ENCODE measurements at places on chromosomes 12 and 14.

DNA sequence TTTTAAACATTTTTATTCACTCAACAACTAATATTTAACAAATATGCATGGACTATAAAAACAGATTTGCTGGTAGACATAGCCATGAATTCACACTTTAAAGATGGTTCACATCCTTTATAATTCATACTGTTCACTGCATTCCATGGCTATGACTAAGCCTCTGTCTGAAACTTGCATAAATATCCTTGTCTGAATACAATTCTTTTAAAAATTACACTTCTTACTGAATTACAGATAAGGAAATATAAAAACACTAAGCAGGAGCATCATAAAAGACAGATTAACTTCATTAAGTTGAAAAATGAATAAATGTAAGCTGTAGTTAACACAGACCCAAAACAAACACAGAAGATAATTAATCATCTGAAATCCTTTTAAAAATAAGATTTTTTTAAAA, 53.8 kb downstream of the GXYLT1 start:
- no peak for DNase-seq

- no peak for DNase-seq
Measured at GRCh38 chr12:95548056-95548538, 3.2 kb downstream of the USP44 start.

DNA sequence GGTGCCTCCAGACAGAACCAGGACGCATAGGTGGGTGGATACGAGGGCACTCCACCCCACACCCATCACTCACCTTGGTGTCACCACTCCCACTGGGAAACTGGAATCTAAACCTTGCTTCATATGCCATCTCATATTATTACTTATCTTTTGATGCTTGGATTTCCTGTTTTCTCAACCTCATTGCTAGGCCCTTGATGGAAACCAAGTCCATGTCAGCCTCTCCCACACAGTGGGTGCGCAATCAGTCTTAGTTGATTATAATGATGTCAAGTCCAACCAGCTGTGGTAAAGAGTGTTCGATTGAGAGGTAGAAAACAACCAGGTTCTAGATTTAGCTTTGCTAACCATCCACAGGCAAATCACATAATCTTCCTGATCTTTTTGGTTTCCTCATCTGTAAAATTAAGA, 584 bp upstream of the DDHD1 start:
- no peak for DNase-seq

- no peak for DNase-seq
Measured at GRCh38 chr14:66641861-66642635, 134.1 kb downstream of the GPHN start.

DNA sequence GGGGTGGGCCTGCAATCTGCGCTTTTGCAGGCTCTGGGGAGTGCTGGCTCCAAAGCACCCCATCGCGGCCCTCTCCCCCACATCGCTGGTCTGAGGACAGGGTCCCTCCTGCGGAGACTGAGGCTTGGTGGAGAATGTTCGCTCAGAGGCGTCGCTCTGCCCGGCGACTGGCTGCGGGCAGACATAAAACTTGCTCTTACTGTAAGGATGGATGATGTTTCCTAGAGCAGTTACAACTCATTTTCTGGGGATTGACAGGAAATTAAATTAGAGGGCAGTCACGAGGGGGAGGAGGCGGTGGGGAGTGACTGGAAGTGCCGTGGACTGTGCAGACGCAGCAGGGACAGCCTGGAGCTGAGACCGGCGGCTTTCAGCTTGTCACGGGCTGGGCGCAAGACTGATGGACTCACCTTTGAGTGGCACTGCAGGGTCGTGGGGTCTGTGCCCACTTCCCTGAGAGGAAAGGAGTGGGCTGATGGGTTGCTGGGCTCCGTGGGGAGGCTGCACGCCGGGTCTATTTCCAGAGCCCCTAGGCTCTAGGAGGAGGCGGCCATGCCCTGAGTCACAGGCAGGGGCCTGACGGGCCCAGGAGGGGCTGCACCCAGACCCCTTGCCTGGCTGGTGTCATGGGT, 32.8 kb downstream of the NOC4L start:
- no peak for DNase-seq

- no peak for DNase-seq
Measured at GRCh38 chr12:128111333-128111732, 155.6 kb upstream of the TMEM132C start.

DNA sequence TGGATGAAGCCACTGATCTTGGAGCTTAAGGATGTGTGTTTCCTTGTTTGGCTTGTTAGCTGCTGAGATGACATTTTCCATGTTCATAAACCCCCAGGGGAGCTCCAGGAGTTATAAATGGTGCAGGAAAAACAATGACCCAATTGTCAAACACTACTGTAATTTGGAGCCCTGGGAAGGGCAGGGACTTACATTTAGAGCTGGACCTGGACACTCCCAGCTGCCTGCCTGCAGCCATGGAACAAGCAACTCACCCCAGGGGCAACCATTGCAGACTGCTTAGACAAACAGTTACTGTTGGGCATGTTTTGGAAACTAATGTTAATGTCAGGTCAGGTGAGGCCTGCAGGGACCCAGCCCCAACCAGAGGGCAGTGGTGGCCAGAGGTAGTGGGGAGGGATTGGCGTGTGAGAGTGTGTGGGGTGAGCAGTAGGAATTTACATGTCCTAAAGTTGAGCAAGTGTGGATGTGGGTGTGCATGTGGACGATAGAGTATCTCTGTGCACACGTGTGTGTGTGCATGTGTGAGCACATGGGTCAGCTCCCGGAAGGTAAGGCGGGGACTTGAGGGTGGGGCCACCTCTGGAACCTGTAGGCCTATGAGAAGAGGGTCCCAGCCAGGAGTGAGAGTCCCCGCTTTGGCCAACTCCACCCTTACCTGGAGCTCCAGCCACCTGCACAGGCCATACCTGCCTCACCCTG, 86.4 kb upstream of the NOS1 start:
- no peak for DNase-seq

- DNase-seq, result no peak
Measured at GRCh38 chr14:52950410-52950897, 396 bp downstream of the FERMT2 start.

- DNase-seq, result no peak
Measured at GRCh38 chr12:119113496-119113986, 65.2 kb upstream of the HSPB8 start.

- no peak for DNase-seq
Measured at GRCh38 chr12:98740751-98741150, 95.7 kb downstream of the APAF1 start.

DNA sequence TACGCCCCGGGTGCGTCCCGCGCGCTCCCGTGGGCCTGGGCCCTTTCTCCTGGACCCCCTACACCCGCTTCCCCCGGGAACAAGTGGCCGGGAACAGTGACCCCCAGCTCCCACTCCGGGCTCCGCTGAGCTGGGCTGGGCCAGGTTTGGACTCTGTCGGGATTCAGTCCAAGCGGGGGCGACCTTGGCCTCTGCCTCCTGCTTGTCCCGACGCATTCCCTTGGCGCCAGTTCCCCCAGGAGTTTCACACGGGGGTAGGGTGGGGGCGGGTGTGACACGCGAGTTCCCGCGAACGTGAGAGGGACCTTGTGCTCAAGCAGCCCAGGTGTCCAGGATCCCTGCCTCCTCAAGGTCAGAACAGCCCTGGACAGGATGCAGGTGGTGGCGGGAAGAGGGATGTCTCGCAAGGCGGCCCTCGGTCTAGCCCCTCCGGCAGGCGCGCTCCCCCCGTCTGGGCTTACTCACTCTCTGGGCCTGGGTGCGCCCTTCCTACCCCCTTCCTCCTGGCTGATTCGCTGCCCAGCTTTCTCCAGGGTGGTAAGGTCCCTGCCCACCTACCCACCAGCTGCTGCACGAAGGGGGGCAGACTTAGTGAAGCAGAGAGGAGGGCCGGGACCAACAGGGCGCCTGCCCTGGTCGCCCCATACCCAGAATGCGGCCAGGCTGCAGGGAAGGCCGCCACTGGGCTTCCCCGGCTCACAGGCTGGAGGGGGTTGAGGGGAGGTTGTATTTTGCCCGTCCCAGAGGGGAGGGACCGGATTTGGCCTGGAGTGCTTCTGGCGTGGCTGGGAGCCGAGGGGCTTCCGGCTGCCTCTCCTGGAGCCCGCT, 862 bp downstream of the CRIP2 start:
- DNase-seq, result no peak

- DNase-seq, result no peak
Measured at GRCh38 chr12:80299976-80300375, 144.1 kb upstream of the PTPRQ start.

DNA sequence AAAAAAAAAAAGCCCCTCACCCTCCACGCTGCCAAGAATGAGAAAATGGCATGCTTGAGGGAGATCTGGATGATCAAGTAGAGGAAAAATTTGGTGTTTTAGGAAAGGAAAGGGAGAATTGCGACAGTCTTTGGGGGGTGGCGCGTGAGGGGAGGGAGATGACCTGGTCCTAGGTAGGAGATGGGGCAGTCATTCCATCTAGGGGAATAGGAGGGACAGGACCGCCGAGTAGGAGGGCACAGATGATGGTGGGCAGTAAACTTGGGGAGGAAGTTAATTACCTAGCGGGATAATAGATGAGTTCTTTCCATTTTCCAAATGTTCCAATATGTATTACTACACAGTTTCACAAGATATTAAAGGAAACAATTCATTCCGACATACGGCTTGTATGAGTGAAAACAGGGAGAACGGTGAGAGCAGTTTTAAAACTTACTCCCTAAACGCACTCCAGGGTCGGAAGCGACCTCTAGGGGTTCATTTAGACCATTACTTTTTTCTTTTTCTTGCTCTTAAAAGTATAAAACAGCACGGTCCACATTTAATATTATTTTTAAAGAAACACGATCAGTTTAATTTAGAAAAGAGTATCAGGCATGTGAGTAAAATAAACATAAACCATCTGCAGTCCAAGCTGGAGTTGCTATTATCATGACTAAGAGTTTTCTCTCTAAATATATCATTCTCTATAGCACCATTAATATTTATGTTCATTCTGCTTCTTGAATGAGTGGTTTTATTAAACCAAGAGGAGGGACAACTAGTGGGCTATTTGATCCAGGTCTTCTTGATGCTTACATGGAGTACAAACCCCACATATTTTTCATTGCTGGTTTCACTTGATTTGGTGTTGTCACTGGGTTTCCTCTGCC, 3.0 kb upstream of the FNTB start:
- no peak for DNase-seq

DNA sequence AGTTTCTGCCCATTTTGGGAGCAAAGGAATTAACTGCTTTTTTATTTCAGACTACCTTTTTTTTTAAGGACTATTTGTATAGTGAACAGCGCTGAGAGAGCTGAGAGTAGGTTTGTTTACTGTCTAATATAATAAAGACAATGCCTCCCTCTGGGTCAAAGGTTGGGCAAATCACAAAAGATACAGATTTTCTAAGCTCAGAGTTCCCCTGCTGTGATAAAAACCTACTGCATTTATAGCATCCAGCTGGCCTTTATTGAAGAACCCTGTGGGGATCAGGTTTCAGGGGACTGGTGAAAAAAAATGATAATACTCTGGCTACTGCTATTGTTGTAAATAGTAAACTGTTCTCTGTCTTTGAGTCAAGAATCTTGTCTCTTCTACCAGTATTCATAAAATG, 28.7 kb downstream of the CCDC59 start:
- DNase-seq, result no peak

DNA sequence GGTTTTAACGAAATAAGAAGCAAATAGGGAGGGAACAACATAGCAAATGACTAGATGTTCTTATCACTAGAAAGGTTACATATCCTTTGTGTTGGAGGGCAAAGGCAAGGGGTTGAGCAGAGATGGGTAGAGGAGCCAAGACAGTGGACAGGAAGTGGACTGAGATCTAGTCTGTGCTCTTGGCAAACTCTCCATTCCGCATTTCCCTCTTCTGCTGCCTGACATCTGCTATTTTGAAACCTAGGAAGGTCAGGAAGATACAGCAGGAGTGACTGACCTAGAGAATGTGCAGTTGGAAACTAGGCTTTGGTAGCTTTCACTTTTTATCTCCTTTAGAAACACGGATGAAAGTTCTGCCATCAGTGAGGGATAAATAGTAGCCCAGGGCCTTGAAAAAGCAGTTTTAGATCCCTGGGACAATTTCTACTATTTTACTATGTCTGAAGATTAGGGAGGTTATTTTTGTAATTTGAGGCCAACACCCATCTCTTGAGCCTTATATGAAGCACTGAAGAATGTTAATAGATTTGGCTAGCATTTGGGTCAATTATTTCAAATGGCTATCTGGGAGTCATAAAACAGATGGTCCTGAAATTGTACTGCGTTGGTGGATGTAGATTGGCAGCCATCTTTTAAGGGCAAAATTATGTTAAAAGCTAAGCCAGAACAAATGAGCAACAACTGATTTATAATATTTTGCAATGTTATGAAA, 410.3 kb downstream of the PCNX1 start:
- DNase-seq, result no peak

GRCh38 chr14:70397746-70398145, 19.1 kb downstream of the SYNJ2BP start:
- DNase-seq, result no peak

DNA sequence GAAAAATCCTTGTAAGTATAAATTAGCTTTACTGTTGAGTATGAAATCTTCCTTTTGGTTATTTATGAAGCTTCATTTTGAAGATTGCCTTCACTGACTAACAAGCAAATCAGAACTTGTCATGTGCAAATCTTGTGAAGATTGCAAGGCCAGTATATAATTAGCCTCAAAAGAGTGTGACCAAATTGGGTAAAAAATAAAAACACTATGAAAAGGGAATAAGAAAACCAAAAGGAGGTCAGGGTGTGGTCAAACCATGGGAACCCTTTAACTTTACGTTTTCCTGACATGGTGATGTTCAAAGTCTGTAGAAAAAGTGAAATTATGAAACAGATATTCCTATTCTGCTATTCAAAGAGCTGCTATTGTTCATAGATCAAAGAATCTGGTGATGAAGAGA, 230.3 kb downstream of the BCAT1 start:
- DNase-seq, result no peak

DNA sequence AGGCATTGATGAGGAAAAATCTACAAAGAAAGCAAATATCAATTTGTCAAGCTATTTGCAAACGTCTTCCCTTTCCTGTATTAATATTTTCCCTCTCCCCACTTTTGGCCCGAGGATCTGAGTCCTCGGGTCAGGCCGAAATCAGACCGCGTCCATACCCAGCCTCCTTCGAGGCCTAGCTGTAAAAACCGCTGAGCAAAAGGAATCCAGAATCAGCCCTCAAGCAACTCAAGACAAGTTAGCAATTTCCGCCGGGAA, 353 bp upstream of the MAPK1IP1L start:
- DNase-seq, result no peak

DNA sequence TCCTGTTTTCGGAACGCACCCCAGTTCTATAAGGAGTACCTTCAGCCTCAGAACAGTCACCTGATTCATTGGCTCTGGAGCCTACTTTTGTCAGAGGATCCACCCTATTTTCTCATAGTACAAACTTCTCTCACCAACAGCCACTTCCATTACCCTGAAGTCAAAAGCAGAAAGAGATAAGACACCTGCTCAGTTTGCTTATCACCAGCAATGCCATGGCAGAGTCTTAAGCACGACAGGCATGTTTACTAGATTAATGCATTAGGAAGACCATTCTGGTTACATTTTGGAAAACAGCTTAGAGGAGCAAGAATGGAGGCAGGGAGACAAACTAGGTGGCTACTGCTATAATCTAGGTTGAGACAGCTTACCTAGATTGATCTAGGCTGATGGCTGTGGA, 67.7 kb downstream of the GXYLT1 start:
- no peak for DNase-seq

All from stimulated activated CD8-positive, alpha-beta memory T cell treated with anti-CD3 and anti-CD28 coated beads, Interleukin-4, amount 100 ng/mL, for 1 hour (primary cell).